T-helper 2 cell treated with Interferon-gamma antibody and Interleukin-4, amounts not matched to agents 5 μg/mL and 100 μg/mL, for 36 hours (primary cell): ENCODE measurements at places on chromosomes 1 and 21.

- DNase-seq: no peak
Observed at GRCh38 chr1:90359994-90360393, 357.1 kb downstream of the BARHL2 start.

GRCh38 chr1:24688621-24689195, 45.6 kb downstream of the SRRM1 start:
- DNase-seq: peak; percentile 35

GRCh38 chr1:62237361-62237760, 42.7 kb downstream of the L1TD1 start:
- DNase-seq: no peak

- no peak for DNase-seq
Observed at GRCh38 chr1:30654188-30654587, 69.2 kb downstream of the MATN1 start.

DNA sequence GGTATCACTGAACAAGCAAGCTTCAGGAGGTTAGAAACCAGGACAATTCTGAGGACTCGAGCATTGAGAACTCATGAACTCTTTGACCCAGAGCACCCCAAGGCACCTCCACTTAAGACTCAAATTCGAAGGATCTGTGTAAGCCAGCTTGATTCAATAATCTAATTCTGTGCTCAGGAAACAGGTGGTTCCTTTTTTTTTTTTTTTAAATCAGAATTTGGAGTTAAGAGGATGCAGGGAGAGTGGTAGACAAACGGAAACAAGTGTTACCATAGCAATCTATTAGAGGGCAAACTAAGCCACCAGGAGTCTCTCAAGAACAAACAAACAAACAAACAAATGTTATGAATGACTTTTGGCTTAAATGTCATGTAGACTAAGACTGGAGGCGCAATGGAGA, 53.8 kb upstream of the DPH5 start:
- no peak for DNase-seq

DNA sequence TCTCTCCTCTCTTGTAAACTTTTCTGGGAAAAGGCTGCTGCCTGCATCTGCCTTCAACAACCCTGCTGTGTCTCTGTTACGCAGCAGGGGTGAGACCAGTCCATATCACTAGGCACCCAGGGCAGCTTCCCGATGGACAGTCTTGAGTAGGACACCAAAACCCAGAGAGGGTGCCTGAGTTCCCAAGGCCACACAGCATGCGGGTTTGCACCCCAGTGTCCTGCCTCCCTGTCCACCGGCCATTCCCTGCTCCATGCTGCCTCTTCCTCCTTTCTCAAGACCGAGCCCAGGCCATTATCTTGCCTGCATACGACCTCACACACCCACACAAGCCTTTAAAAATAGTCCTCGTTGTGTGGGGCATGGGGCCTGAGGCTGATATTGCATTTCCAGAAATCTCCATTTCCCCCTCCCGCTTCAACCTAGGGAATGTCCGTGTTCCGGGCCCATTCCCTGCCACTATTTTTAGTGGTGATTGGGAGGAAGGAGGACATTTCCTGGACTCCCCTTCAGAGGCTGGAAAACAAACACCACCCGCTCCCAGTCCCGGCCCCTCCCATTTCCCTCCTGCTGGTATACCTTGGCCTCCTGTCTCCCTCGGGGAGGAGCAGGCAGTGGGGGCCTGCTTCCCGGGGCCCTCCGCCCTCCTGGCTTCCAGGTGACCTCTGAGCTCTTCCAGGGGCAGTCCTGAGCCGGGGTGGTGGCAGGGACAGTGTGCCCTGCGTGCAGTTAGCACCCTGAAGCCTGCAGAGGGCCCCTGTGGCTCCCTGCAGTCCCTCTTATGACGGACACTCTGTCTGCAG, 132.4 kb upstream of the TMEM51 start:
- DNase-seq: no peak

- no peak for DNase-seq
Observed at GRCh38 chr1:228246216-228246900, 38.5 kb downstream of the OBSCN start.
